ENCODE measurements at places on chromosomes 3 and 15.

DNA sequence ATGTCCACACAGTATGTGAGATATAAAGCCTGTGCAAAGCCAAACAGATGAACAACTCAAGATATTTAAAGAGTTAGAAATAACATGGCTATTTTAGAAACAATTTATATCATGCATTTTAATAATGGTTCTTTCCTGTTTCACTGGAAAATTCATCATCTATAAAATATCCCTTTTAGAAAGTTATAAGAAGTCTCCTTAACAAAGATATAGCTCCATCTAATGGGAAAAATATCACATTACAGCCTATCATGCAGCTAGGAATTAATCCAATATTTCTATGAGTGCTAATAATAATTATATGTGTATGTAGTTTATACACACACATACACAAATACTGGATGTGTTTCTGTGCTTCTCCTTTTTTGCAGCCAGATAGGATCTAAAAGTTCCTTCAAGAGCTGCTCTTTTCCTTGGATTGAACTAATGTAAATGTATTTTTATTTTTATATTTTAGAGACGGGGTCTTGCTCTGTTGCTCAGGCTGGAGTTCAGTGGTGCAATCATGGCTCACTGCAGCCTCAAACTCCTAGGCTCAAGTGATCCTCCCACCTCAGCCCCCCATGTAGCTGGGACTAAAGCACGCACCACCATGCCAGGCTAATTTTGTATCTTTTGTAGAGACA is 21.6 kb downstream of the RPL22L1 start:
- DNase-seq: no peak

DNA sequence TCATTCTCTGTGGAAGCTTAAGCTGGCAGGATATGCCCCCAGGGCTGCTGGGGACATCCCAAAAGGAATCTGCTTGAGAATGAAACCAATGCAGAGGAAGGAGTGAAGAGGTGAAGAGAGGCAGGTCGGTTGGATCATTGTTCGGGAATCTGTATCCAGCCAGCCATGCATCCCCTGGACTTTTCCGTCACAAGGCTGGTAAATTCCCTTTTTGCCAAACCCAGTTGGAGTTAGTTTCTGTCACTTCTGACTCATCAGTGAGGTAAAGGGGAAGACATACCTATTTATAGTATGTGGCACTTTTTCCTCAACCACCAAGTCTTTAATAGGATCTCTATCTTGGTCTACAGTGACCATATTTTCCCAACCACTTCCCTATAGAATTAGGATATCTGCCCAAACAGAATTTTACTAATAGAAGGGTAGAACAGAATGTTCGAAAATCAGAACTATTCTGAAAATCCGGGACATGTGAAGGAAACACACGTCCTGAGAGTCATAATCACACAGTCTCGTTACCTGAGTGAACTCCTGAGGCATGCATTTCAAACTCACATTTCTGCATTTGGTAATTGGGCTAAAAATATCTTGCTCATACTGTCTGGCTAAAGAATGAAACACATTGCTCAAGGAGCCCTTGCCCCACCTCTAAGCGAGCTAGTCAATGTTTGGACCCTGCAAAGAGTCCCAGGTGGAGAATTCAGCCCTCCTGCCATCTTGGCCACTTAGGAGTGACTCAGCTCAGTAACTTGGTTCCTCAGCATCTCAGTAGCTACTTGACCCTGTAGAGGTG is 289.7 kb upstream of the ADAMTS9 start:
- DNase-seq: no peak

DNA sequence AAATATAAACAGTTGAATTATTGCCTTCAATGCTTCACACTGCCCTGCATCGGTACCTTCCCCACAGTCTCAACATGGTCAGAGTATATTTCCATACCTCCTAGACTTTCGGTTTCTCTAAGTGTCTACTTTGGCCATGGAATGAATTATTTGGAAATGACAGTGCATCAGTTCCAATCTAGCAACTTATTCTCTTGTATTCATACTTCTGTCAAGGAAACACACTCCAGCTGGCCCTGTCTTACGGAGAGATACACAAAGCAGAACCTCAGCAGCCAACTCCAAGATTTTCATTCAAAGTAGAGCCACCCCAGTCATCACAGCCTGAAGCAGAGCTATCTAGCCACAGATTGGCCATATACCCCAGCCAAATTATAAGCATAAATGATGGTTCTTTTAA is 518.4 kb upstream of the UBE2E2 start:
- DNase-seq: no peak

DNA sequence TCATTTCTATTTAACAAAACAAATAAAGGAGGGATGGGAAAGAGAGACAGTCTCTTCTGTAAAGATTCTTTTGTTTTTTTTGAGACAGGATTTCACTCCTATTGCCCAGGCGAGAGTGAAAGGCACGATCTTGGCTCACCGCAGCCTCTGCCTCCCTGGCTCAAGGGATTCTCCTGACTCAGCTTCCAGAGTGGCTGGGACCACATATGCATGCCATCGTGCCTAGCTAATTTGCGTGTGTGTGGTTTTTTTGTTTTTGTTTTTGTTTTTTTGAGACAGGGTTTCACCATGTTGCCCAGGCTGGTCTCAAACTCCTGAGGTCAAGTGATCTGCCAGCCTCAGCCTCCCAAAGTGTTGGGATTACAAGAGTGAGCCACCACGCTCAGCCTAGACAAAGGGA is 23.3 kb downstream of the STAG1 start:
- DNase-seq: no peak

GRCh38 chr3:61460636-61461035 is 100.7 kb upstream of the PTPRG start:
- no peak for DNase-seq

- no peak for DNase-seq
These were observed 105.7 kb downstream of the ZNF385D start for GRCh38 chr3:21645121-21645897.

GRCh38 chr3:126525091-126525852 is 1.3 kb downstream of the CHST13 start:
- no peak for DNase-seq

DNA sequence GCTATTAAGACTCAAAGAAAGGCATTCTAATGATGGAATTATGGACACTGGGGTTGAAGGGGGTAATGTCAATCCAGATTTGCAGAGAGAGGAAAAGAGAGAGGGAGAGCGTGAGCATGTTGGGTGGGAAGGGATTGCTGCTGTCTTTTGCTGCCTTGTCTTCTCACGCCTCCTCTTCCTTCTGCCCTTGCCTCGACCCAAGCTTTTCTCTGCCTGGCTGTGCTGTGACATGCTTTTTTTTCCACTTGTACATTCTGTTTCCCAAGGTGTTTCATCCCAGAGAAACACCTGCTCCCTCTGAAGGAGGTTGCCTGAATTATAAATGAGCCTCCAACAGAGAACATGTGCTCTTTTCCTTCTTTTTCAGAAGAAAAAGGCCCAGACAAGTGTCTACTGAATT is 80.3 kb downstream of the BDH1 start:
- no peak for DNase-seq

GRCh38 chr3:9536212-9536611 is 17.4 kb downstream of the LHFPL4 start:
- DNase-seq: no peak

- no peak for DNase-seq
These were observed 3.5 kb downstream of the TNFSF10 start for GRCh38 chr3:172519740-172520139.

DNA sequence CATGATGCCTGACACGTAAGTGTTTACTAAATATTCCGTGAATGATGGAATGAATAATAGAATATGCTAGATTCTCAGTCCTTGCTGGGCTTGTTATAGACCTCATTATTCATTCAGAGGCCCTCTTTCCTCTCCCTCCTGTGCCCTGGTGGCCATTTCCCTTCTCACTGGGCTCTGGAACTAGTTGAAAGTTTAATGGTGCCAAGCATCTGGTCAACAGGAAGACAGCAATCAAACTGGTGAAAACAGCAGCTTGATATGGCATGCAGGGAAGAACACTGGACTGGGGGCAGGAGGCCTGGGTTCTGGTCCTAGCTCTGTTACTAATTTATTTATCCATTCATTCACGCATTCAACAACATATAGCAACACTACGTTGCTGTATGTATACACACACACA is 3.7 kb upstream of the APOD start:
- DNase-seq: no peak

DNA sequence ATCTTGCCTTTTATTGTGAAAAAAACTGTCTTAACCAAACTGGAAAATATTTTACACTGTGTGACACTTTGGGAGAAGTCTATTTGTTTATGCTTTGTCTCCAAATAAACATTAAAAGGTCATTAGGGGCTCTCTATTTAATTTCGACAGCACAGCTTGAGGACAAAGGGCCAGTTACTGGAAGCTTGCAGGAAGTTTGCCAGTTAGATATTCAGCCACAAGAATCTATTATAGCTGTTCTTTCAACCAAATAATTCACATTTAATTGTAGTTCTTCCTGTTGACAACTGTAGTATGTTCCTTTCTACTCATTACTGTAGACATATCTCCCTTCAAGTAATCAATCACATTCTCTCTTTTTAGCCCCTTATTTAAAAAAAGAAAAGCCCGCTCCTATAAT is 6.1 kb downstream of the CP start:
- DNase-seq: no peak

GRCh38 chr3:108838436-108838835 is 15.8 kb downstream of the TRAT1 start:
- DNase-seq: no peak
